ENCODE measurements at places on chromosomes 1 and 21.

GRCh38 chr21:40051801-40052200 is 184.6 kb downstream of the PCP4 start:
- no peak for DNase-seq

- DNase-seq: no peak
These were observed 296.7 kb downstream of the KCTD3 start for GRCh38 chr1:215863796-215864195.

GRCh38 chr1:12091191-12091590 is 28.1 kb downstream of the TNFRSF8 start:
- no peak for DNase-seq

DNA sequence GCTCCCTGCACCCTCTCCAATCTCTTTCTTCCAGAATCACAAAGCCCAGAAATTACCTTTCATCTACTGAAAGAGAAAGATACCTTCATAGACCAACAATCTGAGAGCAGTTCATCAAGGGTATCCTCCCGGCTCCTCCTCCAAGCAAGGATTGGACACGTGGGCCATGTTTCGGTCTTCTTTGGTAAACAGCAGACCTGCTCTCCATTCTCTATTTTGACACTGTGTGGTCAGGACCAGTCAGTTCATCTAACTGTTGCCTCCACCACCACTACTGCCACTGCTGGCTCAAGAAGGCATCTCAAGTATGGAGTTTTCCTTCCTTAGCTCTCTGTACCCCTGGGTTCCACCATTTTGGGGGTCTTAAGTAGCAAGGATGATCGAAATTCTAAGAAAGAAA is 8.0 kb upstream of the LELP1 start:
- no peak for DNase-seq

GRCh38 chr1:27045973-27046558 is 33.4 kb upstream of the TENT5B start:
- DNase-seq: peak; percentile 49

- no peak for DNase-seq
These were observed 11.4 kb upstream of the ZSCAN20 start for GRCh38 chr1:33460947-33461629.

- no peak for DNase-seq
These were observed 57.1 kb upstream of the SPOCD1 start for GRCh38 chr1:31872658-31873636.

- no peak for DNase-seq
These were observed 471.8 kb upstream of the RUNX1 start for GRCh38 chr21:35520856-35521255.

DNA sequence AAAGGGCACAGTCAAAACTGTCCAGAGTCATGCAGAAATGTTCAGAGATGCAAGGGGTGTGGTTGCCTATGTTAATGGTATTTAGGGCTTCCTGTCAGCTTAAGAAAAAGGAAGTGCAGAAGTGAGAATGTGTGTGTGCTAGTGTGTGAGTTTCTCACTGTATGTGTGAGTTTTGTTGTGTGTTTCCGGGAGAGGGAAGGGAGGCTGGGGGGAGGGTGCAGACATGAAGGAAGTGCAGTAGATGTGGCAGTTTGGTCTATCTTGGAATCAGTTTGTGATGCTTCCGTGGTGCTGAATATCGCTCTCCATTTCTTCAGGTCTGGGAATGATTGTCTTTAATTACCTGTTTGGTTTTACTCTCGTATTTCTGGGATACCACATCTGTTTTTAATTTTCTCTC is 16.5 kb upstream of the ATP6V1G3 start:
- DNase-seq: peak; percentile 27

GRCh38 chr1:92366040-92366395 is 67.2 kb downstream of the RPAP2 start:
- no peak for DNase-seq

GRCh38 chr1:41913014-41913413 is 5.7 kb downstream of the HIVEP3 start:
- no peak for DNase-seq

DNA sequence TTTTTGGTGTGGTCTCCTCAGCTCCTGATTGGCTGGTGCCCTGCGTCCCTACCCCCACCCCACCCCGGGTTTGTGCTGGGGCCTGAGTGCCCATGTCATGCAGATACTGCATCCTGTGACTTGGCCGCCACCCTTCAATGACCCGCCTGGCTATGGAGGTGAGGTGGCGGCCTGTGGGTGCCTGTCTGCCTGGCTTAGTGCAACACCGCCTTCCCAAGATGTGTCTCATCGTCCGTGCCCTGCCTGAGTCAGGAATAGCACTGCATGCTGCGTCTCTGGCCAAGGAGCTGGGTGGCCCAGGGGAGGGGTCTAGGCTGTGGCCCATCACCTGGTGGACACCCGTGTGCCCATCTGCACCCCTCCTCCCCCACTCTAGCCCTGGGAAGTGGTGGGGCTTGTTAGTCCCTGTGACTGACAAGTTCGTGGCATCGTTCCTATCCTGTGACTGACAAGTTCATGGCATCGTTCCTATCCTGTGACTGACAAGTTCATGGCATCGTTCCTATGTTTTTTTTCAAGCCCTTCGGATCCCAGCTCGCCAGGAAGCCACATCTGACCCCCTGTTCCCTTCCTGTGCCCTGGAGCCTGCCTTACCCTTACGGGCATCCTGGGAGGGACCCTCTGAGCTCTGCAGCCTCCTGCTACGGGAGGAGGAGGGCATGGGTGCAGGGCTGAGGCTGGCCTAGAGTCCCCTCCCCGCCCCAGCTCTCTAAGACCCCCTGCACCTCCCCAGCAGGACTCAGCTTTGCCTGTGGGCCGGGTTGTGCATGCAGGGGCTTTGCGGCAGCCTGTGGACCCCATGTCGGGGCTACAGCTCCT is 7.5 kb downstream of the SLX9 start:
- DNase-seq: no peak

DNA sequence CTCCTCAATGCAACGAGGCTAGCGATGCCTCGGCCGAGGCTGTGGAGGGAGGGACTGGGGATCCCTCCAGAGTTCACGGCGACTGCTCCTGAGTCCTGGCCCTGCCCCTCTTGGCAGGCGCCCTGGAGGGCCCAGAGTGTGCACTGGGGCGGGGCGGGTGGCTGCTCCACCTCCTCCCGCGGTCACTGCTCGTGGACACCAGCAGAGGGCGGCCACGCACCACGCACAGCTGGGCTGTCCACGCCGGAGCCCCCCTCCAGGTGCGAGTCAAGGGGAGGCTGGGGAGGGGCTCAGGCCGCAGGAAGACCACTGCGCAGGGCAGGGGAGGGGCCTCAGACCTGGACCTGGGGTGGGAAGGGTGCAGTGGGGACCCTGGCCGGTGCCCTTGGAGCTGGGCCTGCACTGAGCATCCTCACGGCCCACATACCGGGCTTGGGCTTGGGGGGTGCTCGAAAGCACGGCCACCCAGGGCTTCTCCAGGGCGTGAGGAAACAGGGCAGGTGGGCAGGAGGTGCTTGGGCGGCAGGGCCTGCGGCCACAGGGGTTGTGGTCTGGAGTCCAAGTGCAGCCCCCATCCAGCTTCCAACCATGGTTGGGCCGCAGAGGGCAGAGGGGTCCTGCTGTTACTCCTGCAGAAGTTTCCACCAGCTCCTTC is 20.6 kb upstream of the TTC34 start:
- no peak for DNase-seq

- DNase-seq: no peak
These were observed 14.5 kb downstream of the DUSP10 start for GRCh38 chr1:221727146-221728036.

- no peak for DNase-seq
These were observed 14.4 kb downstream of the CD58 start for GRCh38 chr1:116556289-116557006.

- no peak for DNase-seq
These were observed 36.5 kb downstream of the PUM1 start for GRCh38 chr1:31029026-31029425.

DNA sequence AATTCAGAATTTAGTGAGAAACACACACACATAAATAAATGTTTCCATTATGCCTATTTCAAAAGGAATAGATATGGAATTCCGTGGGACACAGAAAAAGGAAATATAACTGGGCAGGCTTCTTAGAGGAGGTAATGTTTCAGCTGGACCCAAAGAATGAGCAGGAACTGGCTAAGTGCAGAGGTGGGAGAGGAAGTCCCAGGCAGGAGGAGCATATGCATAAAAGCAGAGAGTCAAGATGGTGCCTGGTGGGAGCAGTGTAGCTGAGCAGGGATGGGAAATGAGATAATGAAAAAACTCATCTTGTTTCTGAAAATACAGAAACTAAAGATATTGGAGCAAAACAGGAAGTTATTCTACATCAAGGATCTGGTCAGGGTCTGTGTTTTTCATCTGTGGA is 115.2 kb upstream of the MAGI3 start:
- DNase-seq: no peak

DNA sequence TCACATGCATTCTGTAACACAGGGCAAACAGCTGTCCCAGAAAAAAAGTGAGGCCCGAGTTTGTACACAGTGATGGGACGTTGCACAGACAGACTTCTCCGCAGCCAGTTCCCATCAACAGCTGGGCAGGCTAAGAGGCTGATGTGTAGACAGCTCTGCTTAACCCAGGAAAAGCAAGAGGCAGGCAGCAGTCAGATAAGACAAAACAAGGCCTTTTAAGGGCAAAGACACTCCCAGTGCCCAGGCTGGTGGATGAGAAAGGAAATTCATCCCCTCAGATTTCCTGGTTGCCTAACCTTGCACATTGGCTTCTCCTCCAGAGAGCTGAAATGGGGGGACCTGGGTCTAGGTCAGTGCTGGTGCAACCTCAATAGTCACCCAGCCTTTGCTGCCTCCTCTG is 17.2 kb upstream of the PHLDA3 start:
- no peak for DNase-seq

- no peak for DNase-seq
These were observed 113.0 kb upstream of the RGS1 start for GRCh38 chr1:192462616-192463015.

- DNase-seq: no peak
These were observed 126.6 kb upstream of the BEND5 start for GRCh38 chr1:48903291-48903690.

GRCh38 chr1:205259324-205259832 is 31.6 kb downstream of the TMCC2 start:
- DNase-seq: no peak

DNA sequence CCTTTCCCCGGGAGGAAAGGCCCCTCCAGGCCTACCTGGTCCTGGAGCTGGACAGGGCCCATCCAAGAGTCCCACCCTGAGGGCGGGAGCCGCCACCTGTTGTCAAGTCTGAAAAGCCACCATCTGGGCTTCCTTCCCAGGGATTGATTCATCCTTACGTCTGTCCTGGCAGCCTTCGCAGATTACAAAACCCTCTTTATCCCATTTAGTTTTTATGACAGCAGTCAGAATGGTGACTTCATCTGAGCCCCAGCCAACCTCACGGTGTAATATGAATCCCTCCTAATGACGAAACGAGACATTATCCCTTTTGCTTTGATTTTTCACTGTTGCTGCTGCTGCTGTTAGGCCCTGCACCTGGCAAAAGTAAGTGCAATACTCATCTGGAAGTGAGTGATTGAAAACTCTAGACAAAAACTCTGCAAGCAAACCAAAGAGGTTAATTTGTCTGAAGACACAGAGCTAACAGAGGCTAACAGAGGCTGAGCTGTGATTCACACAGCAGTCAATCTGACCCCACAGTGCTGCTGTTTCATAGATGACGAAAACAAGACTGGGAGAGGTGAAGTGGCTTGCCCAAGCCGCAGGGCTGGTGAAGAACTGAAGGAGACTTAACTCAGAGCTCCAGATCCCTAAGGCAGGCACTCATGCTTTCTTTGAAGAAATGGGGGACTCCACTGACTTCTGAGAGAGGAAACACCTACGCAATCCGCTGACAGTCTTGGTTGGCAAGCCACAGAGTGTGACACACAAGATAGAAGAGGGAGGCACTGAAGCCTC is 30.0 kb upstream of the S100A7 start:
- no peak for DNase-seq

DNA sequence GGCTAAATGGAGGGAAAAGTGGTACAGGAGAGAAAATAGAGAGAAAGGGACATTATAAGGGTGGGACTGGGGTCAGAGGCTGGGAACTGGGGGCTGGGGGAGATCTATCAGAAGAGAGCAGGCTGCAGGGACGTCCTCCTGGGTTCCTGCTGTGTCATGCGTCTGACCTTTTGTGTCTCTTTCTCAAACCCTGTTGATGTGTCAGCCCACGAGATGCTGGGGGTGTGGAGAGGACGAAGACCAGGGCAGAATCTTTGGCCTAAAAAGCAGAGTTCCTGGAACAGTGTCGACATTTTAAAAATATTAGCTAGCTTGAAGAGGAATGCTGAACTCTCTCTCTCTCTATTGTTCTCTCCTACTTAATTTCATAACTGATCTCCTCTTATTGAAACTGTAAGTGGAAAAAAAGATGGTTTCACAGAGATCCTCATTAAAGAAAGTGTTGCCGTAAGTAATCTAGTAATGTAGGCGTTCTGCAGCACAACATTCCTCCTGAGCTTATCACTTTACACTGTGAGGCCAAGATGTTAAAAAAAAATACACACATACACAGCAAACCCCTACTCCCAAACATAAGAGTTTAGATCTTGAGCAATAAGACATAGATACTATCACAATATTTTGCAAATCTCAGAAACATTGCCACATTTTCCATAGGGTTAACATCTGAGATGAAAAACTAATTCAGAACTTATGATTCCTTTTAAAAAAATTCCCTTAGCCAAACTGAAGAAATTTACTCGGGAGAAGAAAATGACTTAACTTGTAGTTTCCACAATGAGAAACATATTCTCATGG is 52.6 kb downstream of the RUNX1 start:
- DNase-seq: no peak

DNA sequence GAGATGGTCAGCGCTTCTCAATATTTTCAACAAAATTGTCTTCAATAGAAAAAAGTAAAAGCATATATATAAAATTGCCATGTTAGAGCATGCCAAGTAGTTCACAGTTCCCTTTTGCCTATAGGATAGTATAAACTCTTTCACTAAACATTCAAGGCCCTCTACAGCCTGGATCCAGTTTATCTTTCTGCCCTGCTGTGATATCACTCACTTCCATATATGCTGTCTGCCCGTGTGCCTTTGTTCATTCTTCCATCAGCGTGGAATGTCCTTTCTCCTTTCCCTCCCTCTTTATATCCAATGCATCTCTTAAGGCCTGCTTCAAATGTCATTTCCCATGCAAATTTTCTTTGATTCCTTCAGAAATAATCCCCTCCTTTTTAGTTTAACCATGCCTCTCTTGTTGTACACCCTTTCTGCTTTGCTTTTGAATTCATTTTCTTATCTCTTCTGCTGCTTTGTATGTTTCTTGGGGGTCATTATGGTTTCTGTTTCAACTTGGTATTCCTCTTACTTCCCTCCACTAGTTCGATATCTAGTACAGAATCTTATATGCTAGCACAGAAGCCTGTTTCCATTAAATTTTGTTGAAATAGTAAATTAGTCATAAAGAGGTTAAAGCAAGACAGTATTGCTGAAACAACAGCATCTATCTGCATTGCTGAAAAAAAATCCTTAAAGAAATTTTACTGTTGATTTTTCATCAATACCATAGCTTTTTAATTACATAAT is 44.7 kb downstream of the XCL2 start:
- no peak for DNase-seq

DNA sequence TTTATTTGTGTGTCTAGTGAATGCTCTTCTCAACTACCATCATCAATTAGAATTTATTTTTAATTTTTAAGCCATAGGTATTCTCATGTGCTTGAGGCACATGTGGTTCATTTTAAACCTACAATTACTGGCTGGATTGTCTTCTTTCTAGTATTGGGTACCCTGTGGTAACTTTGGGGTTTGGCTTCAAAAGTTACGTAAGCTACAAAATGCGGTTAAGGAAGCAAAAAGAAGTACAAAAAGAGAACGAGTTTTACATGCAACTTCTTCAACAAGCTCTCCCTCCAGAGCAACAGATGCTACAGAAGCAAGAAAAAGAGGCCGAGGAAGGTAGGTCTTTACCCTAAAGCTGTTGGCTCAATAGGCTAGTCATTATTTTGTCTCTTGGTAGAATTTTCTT is 25.8 kb downstream of the MACO1 start:
- no peak for DNase-seq

- no peak for DNase-seq
These were observed 17.5 kb downstream of the SLC26A9 start for GRCh38 chr1:205925736-205926135.
